ENCODE measurements at places on chromosomes 2 and 18.

GRCh38 chr2:29064746-29065067 lies 9.6 kb downstream of the PCARE start:
- no peaks in the 10 kb centered on the region for H3K36me3 ChIP-seq
- H3K4me3 ChIP-seq, result no peak overlapping the region
- peak overlapping the region; percentile 34 for H3K27ac ChIP-seq
- no peak for DNase-seq

- peak overlapping the region; percentile 57 for H3K27ac ChIP-seq
- DNase-seq, result no peak
- H3K4me3 ChIP-seq, result peak overlapping the region; percentile 76
- peaks cover 12% of the 10 kb centered on the region for H3K36me3 ChIP-seq
- peaks cover 45% of the 10 kb centered on the region for H3K4me1 ChIP-seq
These were observed 770 bp downstream of the NBAS start for GRCh38 chr2:15560140-15560987.

DNA sequence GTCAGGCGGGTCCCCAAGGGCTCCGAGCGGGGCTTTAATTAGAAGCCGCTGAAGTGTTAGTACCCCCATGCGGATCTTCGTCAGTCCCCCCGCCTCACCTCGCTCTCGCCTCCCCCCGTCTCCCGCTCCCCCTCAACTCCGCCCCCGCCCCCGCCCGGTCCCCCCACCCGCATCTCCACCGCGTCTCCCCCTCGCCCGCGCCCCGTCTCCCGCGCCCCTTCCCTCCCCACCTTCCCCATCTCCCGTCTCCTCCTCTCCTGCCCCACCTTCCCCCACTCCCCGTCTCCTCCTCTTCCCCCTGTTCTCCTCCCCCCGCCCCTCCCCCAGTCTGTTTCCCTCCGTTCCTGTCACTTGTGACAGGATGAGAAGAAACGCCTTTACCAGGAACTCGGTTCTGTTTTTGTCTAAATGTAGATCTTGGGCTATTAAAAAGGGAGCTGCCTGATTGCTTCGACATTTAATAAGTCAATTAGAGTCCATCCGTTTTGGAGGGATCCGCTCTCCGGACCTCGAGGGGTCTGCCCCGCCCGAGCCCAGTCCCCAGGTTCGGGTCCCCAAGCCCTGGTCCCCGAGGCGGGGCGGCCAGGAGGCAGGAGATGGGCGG lies 969 bp upstream of the ALKAL2 start:
- no peaks in the 10 kb centered on the region for H3K36me3 ChIP-seq
- no peak for DNase-seq
- peaks cover 43% of the 10 kb centered on the region for H3K4me1 ChIP-seq
- H3K27me3 ChIP-seq, result peaks cover 51% of the 10 kb centered on the region

GRCh38 chr18:50632895-50633515 lies 73.1 kb downstream of the MAPK4 start:
- H3K4me3 ChIP-seq, result no peak overlapping the region
- H3K27ac ChIP-seq, result no peak overlapping the region
- H3K4me1 ChIP-seq, result no peaks in the 10 kb centered on the region
- H3K36me3 ChIP-seq, result no peaks in the 10 kb centered on the region
- no peak for DNase-seq

- H3K4me3 ChIP-seq, result peak overlapping the region; percentile 70
- H3K36me3 ChIP-seq, result peaks cover 4% of the 10 kb centered on the region
- no peak for DNase-seq
- H3K4me1 ChIP-seq, result peaks cover 89% of the 10 kb centered on the region
- H3K27ac ChIP-seq, result peak overlapping the region; percentile 98
These were observed 3.9 kb downstream of the ANKRD44 start for GRCh38 chr2:197306696-197307040.

- DNase-seq, result no peak
- H3K4me1 ChIP-seq, result peaks cover 3% of the 10 kb centered on the region
- H3K27me3 ChIP-seq, result no peaks in the 10 kb centered on the region
- H3K36me3 ChIP-seq, result peaks cover 24% of the 10 kb centered on the region
These were observed 19.7 kb upstream of the SFXN5 start for GRCh38 chr2:73091164-73091563.

DNA sequence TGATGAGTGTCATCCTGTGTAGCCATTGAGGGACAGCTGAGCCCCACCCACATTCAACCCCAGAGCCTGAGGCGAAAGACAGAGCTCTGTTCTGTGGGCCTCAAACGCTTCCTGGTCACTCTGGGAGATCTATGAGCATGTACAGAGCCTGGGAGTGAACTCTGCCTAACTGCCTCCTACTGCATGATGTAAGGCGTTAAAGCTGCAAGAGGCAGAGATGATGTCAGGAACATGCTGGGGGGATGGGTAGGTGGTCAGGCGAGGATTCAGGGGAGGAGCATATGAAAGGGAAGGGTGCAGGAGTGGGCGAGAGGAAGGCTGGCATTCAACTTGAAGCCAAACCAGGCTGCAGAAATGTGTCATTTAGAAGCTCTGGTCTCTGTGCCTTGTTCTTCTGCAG lies 181.0 kb downstream of the TFCP2L1 start:
- peak; percentile 34 for DNase-seq
- no peaks in the 10 kb centered on the region for H3K36me3 ChIP-seq
- no peaks in the 10 kb centered on the region for H3K27me3 ChIP-seq
- H3K4me1 ChIP-seq, result no peaks in the 10 kb centered on the region

- H3K36me3 ChIP-seq, result no peaks in the 10 kb centered on the region
- no peak overlapping the region for H3K4me3 ChIP-seq
- no peak for DNase-seq
- H3K4me1 ChIP-seq, result no peaks in the 10 kb centered on the region
These were observed 68.2 kb downstream of the NRXN1 start for GRCh38 chr2:50963734-50964133.

DNA sequence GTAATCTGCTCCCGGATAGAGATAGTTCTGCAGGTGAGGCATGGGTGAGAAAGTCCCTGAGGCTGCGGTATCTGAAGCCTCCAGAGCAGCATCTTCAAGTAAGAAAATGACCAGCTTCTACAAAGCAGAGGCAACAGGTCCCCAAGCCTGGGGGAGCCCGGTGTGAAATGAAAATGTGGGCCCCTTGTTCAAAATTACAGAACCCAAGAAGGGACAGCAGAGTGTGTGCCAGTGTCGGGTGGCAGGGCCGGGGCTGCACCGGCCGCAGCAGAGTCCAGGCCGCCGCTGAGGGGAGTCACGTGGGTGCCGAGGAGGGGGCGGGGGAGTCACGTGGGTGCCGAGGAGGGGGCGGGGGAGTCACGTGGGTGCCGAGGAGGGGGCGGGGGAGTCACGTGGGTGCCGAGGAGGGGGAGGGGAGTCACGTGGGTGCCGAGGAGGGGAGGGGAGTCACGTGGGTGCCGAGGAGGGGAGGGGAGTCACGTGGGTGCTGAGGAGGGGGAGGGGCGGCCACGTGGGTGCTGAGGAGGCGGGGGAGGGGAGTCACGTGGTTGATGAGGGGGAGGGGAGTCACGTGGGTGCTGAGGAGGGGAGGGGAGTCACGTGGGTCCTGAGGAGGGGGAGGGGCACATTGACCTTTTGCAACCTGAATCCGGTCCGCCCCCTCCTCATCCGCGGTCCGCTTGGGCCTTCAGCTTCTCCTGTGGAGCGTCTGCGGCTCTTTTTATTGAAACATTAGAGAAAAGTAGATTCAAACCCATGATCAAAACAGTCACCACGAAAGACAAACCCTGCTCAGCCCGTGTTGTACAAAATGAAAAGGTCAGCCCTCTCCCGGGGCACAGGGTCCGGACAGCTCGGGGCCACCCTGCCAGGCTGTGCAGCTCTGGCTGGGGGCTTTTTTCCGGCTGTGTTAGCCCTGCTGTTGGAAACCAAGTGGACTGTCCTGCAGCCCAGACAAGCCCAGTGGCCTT lies 10.4 kb downstream of the COLEC11 start:
- peak; percentile 81 for DNase-seq
- no peak overlapping the region for H3K27ac ChIP-seq
- no peaks in the 10 kb centered on the region for H3K36me3 ChIP-seq
- H3K4me1 ChIP-seq, result no peaks in the 10 kb centered on the region

DNA sequence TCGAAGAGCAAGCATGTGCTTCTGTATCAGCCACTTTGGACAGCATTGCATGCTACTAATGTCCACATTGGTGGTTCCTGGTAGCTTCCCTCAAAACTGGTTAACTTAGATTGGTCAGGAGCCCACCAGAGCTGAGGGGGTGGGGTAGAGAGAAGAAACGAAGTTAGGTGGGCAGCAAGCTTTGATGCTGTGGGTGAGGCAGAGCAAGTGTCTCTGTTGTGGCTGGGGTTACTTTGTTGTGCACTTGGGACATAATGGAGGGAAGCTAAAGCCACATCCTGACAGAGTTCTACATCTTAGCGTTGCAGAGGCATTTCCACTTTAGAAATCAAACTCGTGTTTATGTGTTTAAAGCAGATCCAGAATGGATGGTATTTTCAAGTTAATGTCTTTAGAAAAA lies 82.7 kb downstream of the FAM168B start:
- no peak overlapping the region for H3K4me3 ChIP-seq
- H3K27ac ChIP-seq, result no peak overlapping the region
- no peaks in the 10 kb centered on the region for H3K4me1 ChIP-seq
- H3K36me3 ChIP-seq, result no peaks in the 10 kb centered on the region

GRCh38 chr18:7856733-7857132 lies 289.6 kb downstream of the PTPRM start:
- no peak overlapping the region for H3K4me3 ChIP-seq
- H3K27ac ChIP-seq, result no peak overlapping the region
- DNase-seq, result no peak
- H3K27me3 ChIP-seq, result no peaks in the 10 kb centered on the region
- no peaks in the 10 kb centered on the region for H3K36me3 ChIP-seq
- no peaks in the 10 kb centered on the region for H3K4me1 ChIP-seq

DNA sequence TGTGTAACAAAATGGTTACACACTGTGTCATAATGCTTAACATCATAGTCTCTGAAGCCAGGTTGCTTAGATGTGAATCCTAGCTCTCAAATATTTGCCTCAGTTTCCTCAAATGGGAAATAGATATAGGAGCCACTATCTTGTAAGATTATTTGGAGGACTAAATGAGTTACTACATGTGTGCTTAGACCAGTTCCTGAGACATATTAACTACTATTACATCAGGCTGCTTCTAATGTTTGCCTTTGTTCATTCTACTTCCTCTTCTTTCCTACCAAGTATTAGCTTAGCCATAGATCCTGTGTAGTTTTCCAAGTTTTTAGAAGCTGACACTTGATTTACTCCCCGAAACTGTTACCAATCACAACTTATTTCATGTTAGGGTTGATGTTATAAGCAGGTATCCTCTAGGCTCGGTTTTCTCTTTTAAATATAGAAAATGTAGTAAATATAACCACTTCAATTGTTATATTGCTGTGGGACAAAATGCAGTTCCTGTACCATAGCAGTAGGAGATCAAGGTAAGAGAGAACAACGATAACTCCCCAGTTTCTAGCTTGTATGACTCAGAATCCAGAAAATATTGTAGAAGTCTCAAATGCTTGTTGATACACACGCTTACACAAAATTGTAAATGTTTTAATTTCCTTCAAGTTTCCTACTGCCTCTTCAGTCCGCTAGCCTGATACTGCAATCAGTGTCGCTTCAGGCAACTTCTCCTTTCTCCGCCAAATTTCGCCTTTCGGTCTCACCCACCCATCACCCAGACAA lies 751 bp upstream of the DNAJC10 start:
- peak overlapping the region; percentile 88 for H3K4me3 ChIP-seq
- no peaks in the 10 kb centered on the region for H3K36me3 ChIP-seq
- no peak for DNase-seq

- H3K4me3 ChIP-seq, result no peak overlapping the region
- no peaks in the 10 kb centered on the region for H3K36me3 ChIP-seq
- no peaks in the 10 kb centered on the region for H3K4me1 ChIP-seq
These were observed 530.3 kb upstream of the MEX3C start for GRCh38 chr18:51727780-51728179.

GRCh38 chr2:47569658-47570475 lies 166.9 kb downstream of the MSH2 start:
- no peak for DNase-seq
- peaks cover 28% of the 10 kb centered on the region for H3K4me1 ChIP-seq
- H3K27me3 ChIP-seq, result peaks cover 62% of the 10 kb centered on the region
- no peak overlapping the region for H3K27ac ChIP-seq

- H3K27me3 ChIP-seq, result peaks cover 66% of the 10 kb centered on the region
- H3K27ac ChIP-seq, result no peak overlapping the region
- no peaks in the 10 kb centered on the region for H3K36me3 ChIP-seq
- no peak for DNase-seq
- no peaks in the 10 kb centered on the region for H3K4me1 ChIP-seq
- no peak overlapping the region for H3K4me3 ChIP-seq
These were observed 5.4 kb downstream of the ALPG start for GRCh38 chr2:232411901-232412629.

DNA sequence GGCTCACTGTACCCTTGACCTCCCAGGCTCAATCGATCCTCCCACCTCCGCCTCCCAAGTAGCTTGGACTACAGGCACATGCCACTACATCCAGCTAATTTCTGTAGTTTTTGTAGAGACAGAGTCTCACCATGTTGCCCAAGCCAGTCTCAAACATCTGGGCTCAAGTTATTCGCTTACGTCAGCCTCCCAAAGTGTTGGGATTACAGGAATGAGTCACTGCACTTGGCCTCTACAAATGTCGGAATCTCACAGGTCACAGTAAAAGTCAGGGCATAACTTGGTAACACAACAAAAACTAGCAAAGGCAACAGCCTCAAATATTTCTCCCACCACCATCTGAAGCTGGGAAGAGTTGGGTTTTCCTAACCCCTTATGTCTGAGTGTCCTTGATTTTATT lies 25.3 kb downstream of the SCG2 start:
- DNase-seq, result no peak
- no peaks in the 10 kb centered on the region for H3K27me3 ChIP-seq
- peaks cover 6% of the 10 kb centered on the region for H3K4me1 ChIP-seq
- no peaks in the 10 kb centered on the region for H3K36me3 ChIP-seq
- H3K4me3 ChIP-seq, result no peak overlapping the region
- no peak overlapping the region for H3K27ac ChIP-seq

GRCh38 chr18:49970319-49970718 lies 157.0 kb upstream of the ACAA2 start:
- H3K4me1 ChIP-seq, result no peaks in the 10 kb centered on the region
- no peak for DNase-seq
- H3K27ac ChIP-seq, result no peak overlapping the region
- no peaks in the 10 kb centered on the region for H3K36me3 ChIP-seq
- H3K27me3 ChIP-seq, result no peaks in the 10 kb centered on the region
- H3K4me3 ChIP-seq, result no peak overlapping the region

DNA sequence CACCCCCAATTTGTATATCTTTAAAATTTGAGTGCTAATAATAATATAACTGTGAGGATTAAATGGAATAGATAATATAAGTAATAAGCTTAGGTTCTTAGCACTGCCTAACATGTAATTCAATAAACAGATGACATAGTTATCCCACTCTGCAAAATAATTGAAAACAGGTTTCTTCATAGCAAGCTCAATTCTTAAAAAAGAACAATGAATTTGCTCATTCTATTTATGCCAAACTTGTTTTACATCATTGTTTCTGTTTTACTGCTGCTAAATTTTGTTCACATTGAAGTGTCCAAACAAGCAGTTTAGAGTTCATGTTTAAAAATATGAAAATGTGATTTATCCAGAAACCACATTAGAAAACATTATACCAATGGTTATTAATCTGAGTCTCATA lies 217.0 kb downstream of the MBD5 start:
- no peak overlapping the region for H3K27ac ChIP-seq
- no peak for DNase-seq
- peaks cover 77% of the 10 kb centered on the region for H3K36me3 ChIP-seq
- H3K4me1 ChIP-seq, result no peaks in the 10 kb centered on the region
- H3K27me3 ChIP-seq, result no peaks in the 10 kb centered on the region
- H3K4me3 ChIP-seq, result no peak overlapping the region

GRCh38 chr2:240873805-240874714 lies 5.4 kb downstream of the AGXT start:
- H3K27ac ChIP-seq, result no peak overlapping the region
- H3K27me3 ChIP-seq, result no peaks in the 10 kb centered on the region
- H3K4me1 ChIP-seq, result no peaks in the 10 kb centered on the region
- no peaks in the 10 kb centered on the region for H3K36me3 ChIP-seq
- peak; percentile 69 for DNase-seq

- peaks cover 18% of the 10 kb centered on the region for H3K4me1 ChIP-seq
- H3K4me3 ChIP-seq, result no peak overlapping the region
- no peaks in the 10 kb centered on the region for H3K27me3 ChIP-seq
- H3K27ac ChIP-seq, result no peak overlapping the region
- DNase-seq, result no peak
These were observed 18.5 kb upstream of the EML6 start for GRCh38 chr2:54704688-54705605.
